Activated effector memory CD4-positive, alpha-beta T cell treated with anti-CD3 and anti-CD28 coated beads, Interleukin-2, amount 50 U/mL, for 16 hours (primary cell): ENCODE measurements at places on chromosomes 12 and 14.

GRCh38 chr14:73599499-73599898 is 7.8 kb downstream of the ACOT4 start:
- no peak for DNase-seq

- DNase-seq: no peak
These were observed 128.4 kb downstream of the TTC8 start for GRCh38 chr14:88952901-88953300.

DNA sequence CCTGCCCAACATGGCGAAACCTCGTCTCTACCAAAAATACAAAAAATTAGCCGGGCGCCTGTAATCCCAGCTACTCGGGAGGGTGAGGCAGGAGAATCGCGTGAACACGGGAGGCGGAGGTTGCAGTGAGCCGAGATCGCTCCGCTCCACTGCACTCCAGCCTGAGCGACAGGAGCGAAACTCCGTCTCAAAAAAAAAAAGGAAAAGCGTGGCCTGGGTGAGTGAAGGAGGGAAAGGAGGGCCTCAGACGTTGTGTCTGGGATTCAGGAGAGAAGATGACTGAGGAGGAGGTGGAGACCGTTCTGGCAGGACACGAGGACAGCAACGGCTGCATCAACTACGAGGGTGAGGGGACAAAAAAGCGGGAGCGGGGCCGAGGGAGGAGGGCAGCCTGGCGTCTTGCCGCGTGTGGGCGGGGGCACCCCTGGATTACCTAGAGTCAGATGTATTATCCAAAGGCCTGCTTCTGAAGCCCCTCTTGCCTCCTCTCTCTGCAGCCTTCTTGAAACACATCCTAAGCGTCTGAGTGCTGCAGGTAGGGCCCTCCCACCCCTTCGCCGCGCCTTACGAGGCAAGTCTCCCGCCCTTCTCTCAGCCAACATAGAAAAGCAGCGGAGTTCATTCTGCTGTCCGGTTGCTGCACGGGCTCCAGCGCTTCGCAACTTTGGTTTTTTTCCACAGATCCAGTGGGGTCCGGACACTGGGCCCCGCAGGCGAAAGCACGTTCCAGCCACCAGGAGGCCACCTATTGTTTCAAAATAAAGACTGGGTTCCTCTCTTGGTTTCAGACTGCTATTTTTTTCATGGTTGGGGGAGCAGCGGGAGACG is 744 bp upstream of the MYL6 start:
- DNase-seq: peak; percentile 84

DNA sequence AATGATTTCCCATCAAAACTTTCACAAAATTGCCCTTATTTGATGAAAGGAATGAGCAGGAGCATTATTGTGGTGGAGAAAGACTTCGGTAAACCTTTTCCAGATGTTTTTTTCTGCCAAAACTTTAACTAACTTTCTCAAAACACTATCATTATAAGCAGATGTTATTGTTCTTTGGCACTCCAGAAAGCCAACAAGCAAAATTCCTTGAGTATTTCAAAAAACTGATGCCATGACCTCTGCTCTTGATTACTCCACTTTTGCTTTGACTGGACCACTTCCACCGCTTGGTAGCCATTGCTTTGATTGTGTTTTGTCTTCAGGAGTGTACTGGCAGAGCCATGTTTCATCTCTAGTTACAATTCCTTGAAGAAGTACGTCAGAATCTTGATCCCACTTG is 29.7 kb upstream of the RAB21 start:
- DNase-seq: no peak

GRCh38 chr12:1974812-1975211 is 29.4 kb downstream of the DCP1B start:
- no peak for DNase-seq

GRCh38 chr12:6276956-6277620 is 33.4 kb upstream of the PLEKHG6 start:
- no peak for DNase-seq

DNA sequence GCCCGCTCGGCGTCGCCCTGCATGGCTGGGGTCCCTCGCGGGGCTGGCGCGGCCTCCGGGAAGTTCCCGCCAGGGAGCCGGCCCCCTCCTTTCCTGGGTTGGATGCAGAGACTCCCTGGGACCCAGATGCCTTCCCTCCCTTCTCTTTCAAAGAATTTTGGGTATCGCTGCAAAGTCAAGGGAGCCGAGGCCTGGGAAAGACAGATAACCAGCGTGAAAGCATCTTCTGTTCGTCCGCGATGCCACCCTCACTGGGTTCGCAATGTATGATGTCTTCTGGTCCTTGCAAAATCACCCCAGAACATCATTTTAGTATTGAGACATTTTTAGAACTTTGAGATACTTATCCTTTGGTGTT is 451 bp downstream of the IRAK3 start:
- no peak for DNase-seq

GRCh38 chr12:131290255-131290959 is 336.7 kb downstream of the ADGRD1 start:
- DNase-seq: no peak
